Erythroblast (primary cell): ENCODE measurements at places on chromosomes 13 and 19.

GRCh38 chr13:33229446-33230177 is 55.9 kb downstream of the STARD13 start:
- no peak for DNase-seq

GRCh38 chr13:110103534-110103933 is 203.4 kb downstream of the COL4A1 start:
- DNase-seq = no peak

DNA sequence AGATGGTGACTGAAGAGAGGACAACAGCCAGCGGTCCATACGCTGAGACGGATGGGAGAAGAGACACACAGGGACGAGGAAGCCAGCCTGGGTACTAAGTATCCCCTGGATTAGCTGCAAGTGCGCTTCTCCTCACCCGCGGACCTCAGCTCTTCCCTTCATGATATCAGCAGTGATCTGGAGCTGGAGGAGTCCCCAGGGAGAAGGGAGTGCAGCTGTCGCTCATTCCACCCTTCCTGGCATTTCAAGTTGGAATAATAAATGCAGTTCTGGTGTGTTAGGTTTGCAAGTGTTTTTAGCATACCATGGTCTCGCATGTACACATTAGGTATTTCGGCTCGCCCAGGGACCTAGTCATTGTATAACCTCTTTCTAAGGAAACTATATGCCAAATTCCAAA is 88.5 kb upstream of the C1QTNF9B start:
- DNase-seq = no peak

DNA sequence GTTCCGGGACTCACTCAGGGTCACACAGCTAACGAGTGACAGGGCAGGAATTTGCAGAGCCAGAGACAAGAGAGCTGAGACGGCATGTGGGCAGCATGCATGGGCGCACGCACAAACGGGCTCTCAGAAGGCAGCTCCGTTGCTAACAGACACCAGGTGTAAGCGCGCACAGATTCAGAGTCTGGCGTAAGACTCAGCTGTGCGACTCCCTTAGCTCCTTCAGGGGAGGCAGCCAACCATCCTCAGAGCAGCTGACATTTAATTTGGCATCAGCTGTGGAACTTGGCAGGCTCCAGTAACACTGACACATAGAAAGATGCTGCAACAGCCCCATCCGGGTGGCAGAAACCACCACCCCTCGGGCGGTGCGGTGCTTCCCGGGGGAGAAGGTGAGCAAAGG is 7.5 kb upstream of the TM6SF2 start:
- DNase-seq = no peak

DNA sequence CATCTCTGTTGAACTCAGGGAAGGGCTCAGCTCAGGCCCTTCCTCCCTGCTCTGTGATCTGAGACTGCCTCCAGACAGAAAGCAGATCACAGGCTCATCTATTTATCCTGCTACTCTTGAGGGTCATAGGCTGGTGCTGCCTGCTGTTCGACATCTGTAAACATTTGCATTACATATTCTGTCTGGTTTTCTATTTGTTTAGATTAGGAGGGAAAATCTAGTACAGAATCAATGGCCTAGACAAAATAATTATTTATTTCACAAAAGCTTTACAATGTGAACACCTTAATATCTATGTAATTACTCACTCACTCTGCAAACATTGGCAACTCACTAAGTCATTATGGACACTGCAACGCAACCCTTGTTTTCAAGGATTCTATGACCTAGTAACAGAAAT is 43.0 kb downstream of the CEP89 start:
- DNase-seq = no peak

- no peak for DNase-seq
Measured at GRCh38 chr13:105389373-105389772, 1146.1 kb downstream of the EFNB2 start.

DNA sequence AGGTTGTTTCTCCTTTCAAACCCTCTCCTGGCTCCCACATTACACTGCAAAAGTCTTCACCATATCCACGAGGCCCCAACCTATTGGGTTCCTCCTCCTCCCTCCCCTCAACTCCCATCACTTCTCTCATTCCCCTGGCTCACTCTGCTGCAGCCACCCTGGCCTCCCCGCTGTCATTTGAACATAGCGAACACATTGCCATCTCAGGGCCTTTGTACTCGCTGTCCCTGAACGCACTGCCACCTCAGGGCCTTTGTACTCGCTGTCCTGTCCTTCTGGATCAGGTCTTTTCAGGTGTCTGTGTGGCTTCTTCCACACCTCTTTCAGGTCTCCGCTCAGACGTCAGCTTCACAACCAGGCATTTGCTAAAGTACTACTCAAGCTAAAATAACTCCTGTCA is 1.7 kb downstream of the CCDC61 start:
- no peak for DNase-seq

- DNase-seq = no peak
Measured at GRCh38 chr13:37587236-37587635, 11.3 kb downstream of the POSTN start.

GRCh38 chr13:98664510-98664909 is 87.6 kb upstream of the STK24 start:
- DNase-seq = no peak

DNA sequence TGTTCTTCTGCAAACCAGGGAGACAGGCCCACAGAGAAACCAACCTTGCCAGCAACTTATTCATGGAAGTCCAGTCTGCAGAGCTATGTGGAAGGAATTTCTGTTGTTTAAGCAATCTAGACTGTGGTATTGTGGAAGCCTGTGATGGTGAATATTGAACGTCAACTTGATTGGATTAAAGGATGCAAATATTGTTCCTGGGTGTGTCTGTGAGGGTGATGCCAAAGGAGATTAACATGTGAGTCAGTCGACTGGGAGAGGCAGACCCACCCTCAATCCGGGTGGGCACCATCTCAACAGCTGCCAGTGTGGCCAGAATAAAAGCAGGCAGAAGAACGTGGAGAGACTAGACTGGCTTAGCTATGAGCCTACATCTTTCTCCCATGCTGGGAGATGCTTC is 606.0 kb downstream of the EFNB2 start:
- no peak for DNase-seq

- no peak for DNase-seq
Measured at GRCh38 chr19:1489463-1490310, 463 bp downstream of the PCSK4 start.

GRCh38 chr19:27753622-27754021 is 1459.3 kb downstream of the UQCRFS1 start:
- DNase-seq = no peak

DNA sequence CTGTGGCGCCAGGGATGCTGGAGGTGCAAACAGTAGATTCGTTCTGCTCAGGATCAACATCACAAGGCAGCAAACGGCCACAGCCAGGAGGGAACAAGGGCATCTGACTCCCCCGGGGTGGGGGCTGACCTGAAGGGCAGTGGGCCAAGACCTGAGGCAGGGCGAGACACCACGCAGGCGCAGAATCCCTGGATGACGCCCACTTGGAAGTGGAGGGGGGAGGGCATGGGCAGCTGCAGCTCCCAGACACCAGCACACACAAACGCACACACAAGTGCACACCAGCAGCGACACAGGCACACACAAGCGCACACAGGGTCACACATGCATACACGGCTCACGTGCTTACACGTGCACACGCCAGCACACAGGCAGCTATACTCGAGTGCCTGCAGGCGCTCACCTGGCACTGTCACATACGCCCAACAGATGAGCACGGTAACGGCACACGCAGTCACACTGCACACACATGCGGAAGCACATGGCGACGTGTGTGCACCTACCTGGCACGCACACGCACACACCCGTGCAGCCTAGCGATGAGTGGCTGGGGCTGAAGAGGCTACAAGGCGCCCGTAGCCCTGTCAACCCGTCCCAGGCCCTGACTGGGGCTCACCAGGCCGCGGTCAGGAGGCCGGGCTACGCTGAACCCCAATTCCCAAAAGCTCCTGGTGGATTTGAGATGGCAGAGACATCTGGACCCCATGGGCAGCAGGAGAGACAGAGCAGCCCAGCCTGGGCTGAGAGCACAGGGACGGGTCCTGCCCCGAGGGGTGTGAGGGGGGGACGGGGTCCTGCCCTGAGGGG is 5.5 kb downstream of the C2CD4C start:
- no peak for DNase-seq
